ENCODE measurements at places on chromosomes 12 and 14.

- peak; percentile 23 for ATAC-seq
Measured at GRCh38 chr14:100715803-100716202, 10.9 kb upstream of the DLK1 start.

DNA sequence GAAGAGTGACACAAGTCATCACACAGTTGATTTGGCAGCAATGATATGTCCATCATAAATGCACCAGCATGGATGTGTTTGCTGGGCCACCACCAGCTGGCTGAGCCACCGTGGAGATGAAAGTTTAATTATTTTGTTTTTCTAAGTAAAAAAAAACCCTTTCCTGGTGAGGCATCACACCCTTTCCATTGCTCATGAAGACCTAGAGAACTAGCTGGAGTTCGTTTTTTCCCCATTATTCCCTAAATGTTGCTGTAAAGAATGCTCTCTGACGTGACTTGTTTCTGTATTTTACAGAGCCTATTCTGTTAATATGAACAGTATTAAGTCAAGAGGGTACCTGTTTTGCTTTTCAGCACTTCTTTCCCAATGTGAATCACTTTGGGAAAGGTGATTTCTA is 257.9 kb downstream of the MSRB3 start:
- no peak for ATAC-seq

- no peak for ATAC-seq
Measured at GRCh38 chr14:44151130-44151820, 355.8 kb downstream of the FSCB start.

GRCh38 chr12:88108021-88108420 is 33.9 kb downstream of the CEP290 start:
- no peak for ATAC-seq

- no peak for ATAC-seq
Measured at GRCh38 chr12:66288121-66288520, 14.2 kb upstream of the HELB start.

DNA sequence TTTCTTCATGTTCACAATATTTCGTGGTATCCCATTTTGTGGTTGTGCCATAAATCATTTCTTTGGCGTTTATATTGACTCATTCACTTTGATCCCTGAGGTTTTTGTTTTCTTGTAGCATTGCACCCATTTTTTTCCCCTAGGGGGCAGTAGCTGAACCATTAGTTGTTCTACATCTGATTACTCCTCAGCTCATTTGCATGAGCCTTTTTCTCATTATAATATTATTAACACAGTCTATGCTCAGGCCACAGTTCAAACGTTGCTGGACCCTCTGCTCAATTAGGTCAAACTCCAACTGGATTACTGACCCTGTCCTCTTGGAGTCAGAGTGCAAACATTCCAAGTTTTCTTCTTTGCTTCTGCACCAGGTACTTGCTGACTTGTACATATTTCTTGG is 475.4 kb upstream of the SEL1L start:
- no peak for ATAC-seq

- ATAC-seq, result peak; percentile 26
Measured at GRCh38 chr14:81406863-81407262, 6.7 kb upstream of the STON2 start.

GRCh38 chr14:74239848-74240793 is 872 bp downstream of the VSX2 start:
- no peak for ATAC-seq

GRCh38 chr12:57619434-57620244 is 8.4 kb downstream of the ARHGEF25 start:
- ATAC-seq, result no peak

GRCh38 chr14:92236243-92236900 is 86.6 kb upstream of the SLC24A4 start:
- ATAC-seq, result no peak

- peak; percentile 30 for ATAC-seq
Measured at GRCh38 chr12:49553512-49554088, 14.3 kb downstream of the MCRS1 start.

DNA sequence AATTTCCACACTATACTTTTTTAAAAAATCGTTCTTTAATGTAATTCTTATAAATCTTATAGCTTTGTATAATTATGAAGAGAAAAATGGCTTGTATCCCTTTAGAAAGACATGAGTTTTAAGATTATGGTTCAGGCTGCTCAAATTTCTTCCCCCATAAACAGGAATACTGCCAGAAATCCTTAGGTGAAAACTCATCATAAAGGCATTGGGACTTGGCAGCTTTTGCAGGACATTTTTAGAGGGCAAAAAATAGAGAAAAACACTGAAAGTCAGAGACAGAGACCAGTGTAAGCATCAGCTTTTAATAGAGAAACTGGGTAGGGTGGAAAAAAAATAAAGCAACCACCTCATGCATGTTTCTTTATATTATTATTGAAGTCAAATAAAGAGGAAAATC is 29.1 kb downstream of the LRRK2 start:
- ATAC-seq, result no peak

DNA sequence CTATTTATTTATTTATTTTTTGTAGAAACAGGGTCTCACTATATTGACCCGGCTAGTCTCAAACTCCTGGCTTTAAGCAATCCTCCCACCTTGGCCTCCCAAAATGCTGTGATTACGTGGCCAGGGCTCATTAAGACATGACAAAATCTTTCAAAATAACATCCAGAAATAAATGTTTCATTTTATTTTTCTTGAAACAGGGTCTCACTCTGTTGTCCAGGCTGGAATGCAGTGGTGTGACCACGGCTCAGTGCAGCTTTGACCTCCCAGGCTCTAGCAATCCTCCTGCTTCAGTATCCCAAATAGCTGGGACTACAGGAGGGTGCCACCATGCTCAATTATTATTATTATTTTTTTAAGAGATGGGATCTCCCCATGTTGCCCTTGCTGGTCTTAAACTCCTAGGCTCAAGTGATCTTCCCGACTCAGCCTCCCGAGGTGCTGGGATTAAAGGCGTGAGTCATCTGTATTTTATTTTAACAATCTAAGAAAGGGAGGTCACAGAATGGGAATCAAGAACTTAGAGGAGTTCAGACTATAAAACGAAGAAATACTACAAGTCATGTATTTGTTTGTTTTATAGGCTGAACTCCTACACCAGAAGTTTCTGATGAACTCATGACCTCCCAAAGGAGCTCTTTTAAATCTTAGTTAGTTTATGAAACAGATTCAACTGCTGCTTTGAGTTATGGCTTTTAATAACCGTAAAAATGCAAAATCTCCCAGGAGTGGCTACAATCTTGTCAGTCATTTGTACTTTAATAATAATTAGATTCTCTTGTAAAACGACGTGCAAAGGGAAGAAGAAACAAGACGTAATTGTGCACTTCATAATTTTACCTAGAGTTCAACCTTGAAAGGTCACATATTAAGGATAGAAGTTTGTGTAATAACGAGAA is 2.1 kb upstream of the TMEM263 start:
- ATAC-seq, result no peak

GRCh38 chr12:87227162-87227561 is 802.0 kb downstream of the C12orf50 start:
- no peak for ATAC-seq

DNA sequence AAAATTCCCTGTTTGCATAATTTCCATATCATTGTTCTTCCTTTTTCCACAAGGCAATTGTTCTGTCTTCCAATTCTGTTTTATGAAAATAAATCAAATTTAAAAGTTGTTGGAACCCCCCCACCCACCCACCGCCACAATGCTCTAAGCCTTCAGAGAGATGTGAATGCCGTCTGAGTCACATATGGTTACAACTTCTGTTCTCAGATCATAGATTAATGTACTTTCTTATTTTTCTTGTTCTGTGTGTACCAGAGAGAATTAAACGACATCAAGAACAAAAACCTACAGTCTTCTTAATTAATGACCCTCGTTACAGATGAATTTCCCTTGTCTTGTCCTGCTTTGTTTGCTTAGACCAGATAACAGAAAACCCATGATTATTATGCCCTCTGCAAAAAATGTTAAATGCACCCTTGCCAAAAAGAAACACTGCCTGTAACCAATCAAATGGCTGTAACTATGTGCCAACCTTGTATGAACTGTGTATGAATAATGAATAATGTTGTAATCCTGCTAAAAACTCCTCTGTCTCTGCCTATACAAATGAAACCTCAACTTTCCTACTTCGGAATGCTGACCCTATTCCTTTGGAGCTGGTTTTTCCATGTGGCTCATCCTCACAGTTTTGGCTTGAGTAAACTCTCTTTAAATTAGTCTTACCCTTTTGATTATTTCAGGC is 14.0 kb downstream of the OR6S1 start:
- ATAC-seq, result no peak

- no peak for ATAC-seq
Measured at GRCh38 chr12:124147575-124147974, 147.3 kb upstream of the RFLNA start.

- ATAC-seq, result no peak
Measured at GRCh38 chr12:76762601-76762980, 1.3 kb upstream of the ZDHHC17 start.

GRCh38 chr14:44945264-44945663 is 16.5 kb downstream of the KLHL28 start:
- ATAC-seq, result no peak

DNA sequence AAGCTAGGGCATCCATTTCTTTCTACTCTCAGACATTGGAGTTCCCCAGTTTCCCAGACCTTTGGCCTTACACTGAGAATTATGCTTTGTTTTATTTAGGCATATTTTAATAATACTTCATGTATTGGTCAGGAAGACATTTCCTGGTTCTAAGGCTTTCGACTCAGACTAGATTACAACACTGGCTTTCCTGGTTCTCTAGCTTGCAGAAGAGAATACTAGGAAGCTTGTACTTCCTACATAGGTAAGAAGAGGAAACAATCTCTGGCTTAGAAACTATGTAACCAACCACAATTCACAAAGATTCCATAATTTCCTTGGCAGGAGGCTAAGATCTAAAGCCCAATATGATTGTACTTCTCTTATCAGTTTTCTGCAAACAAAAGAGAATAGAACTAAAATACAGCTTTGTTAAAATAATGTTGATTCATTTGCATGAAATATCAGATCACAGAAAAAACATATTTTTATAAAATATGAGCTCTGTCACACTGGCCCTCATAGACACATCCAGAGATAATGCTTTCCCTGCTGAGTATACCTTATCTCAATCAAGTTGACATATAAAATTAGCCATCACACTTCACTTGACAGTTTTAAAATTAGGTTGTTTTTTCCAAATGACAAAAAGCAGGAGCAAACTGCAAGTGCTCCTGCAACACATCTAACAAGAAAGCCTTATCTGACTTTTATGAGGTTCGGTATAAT is 30.5 kb downstream of the CLEC2D start:
- no peak for ATAC-seq

- no peak for ATAC-seq
Measured at GRCh38 chr12:66210840-66211239, 21.8 kb downstream of the IRAK3 start.

DNA sequence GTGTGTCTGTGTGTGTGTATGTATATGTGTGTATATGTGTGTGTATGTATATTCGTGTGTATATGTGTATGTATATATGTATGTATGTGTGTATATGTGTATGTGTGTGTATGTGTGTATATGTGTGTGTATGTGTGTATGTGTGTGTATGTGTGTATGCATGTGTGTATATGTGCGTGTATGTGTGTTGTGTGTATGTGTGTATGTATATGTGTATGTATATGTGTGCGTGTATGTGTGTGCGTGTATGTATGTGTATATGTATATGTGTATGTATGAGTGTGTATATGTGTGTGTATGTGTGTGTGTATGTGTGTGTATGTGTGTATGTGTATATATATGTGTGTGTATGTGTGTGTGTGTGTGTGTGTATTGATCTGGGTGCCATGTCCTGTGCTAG is 31.8 kb upstream of the SLC10A1 start:
- ATAC-seq, result no peak

GRCh38 chr12:105384916-105385535 is 54.5 kb downstream of the C12orf75 start:
- ATAC-seq, result peak; percentile 45

DNA sequence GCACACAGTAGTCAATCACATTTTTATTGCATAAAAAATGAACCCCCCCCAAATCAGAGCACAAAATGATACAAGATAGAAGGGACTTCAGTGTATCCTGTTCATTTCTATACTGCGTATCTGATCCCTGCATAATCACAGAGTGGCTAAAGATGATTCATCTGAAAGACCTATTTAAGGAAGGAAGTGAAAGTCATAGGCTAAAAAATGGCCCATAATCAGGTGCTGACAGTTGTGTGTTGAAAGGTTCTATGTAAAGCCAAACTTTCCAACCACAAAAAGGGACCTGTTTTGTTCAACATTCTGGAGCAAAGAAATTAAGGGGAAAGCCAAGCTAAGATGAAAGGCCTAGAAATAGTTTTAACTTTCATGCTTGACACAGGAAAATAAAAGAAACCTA is 147.8 kb upstream of the ATP2B1 start:
- ATAC-seq, result peak; percentile 91

DNA sequence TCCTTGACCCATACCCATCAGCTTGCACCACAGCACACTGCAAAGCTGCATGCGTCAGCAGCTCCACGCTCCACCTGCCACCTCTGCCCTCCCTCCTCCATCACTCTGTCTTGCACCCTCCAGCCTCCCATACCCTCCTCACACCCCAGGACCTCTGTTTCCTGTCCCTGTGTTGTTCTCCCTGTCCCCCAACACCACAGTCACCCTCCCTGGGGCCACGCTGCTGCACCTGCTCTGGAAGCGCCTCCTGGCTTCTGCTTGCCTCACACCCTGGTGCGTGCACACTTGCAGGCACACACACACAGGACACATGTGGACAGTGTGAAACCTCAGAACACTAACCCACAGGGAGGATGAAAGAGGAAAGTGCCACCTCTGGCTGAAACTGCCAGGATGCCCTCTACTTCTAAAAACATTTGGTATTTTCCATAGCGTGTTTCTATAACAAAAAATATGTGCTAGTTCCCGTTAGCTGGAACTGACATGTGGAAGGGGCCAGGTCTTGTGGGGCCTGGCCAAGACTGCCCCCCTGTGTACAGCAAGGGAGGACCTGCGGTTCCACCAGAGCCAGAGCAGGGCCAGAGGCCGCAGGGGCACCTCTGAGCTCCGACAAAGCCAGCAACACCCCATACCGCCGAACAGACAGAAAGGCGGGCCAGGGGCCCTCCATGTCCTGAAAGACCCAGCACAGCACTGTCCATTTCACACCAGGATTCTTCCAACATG is 10.0 kb downstream of the BRF1 start:
- ATAC-seq, result no peak

GRCh38 chr12:7403466-7403865 is 40.5 kb downstream of the CD163L1 start:
- no peak for ATAC-seq

All from motor neuron (in vitro differentiated cells).